ENCODE measurements at places on chromosomes 7 and 10.

- DNase-seq: peak; percentile 70
These were observed 115.2 kb downstream of the SORBS1 start for GRCh38 chr10:95445837-95446486.

GRCh38 chr10:31507427-31507826, 188.4 kb downstream of the ZEB1 start:
- DNase-seq: no peak

DNA sequence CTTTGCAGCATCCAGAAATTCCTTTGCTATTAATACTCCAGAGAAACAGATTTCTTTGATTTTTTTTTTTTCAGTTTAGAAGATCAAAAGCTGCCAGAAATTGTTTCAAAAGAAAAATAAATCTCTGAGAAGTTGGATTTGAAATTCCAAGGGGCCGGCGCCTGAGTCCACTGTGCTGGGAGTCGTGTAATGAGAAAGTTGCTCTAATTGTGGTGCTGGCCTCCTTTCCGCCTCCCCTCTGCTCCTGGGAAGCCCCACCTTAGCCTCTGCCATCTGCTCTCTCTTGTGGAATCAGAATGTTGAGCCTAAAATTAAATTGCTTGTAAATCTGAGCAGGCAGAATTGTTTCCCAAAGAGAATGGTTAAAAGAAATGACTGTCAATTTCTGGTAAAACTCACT, 93.3 kb downstream of the EMX2 start:
- DNase-seq: no peak

GRCh38 chr7:8254667-8255066, 7.3 kb downstream of the ICA1 start:
- DNase-seq: no peak

DNA sequence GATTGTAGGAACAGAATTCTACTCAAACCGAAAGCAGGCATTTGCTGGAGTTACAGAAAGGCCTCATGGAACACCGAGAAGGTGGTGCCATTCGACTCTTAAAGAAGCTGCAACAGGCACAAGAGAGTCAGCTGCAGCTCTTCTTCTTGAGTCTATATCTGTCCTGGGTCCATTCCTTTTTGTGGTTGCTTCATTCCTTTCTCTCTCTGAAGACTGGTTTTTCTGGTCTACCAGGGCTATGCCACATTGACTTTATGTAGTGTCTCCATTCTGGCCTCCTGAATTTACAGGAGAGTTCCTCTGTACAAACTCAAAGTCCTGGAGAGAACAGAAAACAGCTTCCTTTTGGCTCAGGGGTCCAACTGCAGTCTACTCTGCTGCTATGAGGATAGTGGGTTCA, 132.8 kb downstream of the CFTR start:
- DNase-seq: no peak

DNA sequence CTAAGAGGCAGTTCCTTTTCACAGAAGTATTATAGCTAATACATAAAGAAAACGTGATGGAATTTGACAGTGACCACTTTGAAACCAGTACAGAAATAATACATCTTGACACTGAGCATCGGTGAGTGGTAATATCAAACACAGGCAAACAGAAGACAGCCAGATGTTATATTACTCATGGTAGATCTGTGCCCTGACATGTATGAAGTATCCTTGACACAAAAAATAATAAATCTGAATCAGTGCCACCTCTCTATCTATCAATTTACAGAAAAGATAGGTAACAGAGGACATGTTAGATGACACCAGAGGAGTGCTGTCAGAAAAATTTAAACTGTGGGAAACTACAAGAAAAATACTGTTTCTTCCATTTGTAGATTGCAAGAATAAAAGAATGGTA, 217.4 kb upstream of the POT1 start:
- no peak for DNase-seq

- no peak for DNase-seq
These were observed 34.2 kb downstream of the PUS7 start for GRCh38 chr7:105487579-105488571.

DNA sequence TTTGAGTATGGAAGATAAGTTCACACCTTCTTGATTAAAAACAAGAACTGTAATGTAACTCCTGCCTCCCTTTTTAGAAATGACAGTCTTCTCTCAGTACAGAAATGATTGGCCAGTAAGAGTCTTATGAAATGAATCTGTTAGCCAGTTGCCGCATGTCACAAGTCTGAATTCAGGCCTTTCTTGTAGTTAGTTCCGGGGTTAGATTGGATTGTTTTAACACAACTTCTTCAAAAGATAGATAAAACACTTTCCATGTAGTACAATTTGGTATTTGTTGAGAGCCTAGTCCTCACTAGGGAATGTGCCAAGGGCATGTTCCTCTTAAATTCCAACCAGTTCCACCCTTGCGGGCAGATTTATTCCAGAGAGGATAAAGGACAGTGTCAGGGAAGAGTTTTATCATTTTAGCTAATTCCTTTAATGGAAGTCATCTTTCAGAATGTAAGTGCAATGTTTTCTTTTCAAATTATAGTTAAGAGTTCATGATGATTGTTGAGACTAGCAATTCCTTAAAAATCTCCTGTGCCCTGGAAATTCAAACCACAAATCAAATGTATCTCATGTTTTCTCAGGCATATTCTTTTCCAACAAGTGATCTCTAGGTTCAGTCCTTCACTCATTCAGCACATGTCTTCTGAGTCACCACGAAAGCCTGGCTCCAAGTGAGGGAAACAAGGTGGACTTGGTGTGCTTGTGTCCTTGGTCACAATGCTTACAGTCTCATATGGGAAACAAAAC, 4.1 kb downstream of the FHIP2A start:
- no peak for DNase-seq

DNA sequence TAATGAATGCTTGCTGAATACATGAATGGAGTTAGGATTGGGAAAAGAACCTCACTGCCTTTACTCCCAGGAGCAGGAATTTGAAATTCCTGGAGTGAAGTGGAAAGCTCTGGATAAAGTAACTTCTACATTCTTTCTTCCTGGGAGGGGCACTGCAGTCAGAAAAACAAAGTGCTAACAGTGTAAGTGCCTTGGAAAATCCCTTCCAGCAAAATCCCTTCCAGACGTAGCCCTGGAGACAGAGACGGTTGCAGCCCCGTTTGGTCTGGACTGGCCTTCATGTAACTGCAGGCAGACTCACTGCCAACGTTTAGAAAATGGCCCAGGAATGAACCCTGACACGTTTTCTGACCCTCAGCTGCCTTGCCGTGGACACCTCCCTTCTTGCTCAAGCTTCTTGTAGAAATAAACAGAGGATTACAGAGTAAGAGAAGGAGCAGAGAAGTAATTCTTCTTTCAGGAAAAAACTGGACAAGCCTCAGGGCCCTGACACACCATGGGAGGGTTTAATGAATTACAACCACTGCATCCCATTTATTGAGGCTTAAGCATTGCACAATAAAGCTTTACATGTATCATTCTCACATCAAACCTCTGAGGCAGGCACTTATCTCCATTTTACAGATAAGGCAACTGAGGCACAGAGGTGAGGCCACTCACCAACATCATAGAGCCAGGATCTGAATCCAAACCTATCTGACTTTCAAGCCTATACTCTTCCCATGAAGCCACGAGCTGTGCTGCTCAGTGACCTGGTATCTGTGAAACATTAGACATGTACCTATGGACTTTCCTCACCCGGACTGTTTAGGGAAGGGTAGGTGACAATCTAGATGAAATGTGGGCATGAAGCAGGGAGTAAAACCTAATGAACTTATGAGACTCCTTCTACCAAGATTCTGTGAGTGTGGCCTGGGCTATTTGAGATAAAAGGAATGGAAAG, 7.8 kb downstream of the ITPRIP start:
- no peak for DNase-seq

GRCh38 chr7:2706685-2707126, 18.7 kb downstream of the AMZ1 start:
- no peak for DNase-seq

- DNase-seq: no peak
These were observed 19.2 kb downstream of the ST8SIA6 start for GRCh38 chr10:17435187-17435586.

DNA sequence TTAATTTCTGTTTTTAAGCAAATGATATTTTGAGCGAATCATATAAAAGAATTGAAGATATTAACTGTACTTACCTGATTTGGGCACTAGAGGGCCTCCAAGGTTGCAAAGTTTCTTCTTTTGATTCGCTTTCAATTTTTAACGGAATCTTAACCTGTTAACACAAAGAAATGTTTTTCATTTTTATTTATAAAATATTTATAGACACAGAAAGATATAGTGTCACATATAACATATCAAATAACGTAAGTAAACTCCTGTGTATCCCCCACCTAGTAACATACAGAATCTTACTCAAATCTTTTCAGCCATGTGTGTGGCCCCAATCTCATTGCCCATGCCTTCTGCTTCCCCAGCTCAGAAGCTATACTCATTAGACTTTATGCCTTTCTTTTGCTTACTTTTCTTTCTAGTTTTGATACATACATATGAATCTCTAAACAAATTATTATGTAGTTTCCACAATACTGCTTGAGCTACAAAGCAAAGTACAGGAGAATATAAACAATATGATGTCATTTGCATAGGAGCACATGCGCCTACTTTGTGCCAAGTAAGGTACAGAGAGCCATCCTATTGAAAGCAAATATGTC, 49.5 kb upstream of the ZPBP start:
- DNase-seq: no peak

GRCh38 chr7:46606761-46607160, 685.7 kb upstream of the IGFBP3 start:
- DNase-seq: no peak

- DNase-seq: no peak
These were observed 31.5 kb downstream of the TCF7L2 start for GRCh38 chr10:112981553-112981952.

DNA sequence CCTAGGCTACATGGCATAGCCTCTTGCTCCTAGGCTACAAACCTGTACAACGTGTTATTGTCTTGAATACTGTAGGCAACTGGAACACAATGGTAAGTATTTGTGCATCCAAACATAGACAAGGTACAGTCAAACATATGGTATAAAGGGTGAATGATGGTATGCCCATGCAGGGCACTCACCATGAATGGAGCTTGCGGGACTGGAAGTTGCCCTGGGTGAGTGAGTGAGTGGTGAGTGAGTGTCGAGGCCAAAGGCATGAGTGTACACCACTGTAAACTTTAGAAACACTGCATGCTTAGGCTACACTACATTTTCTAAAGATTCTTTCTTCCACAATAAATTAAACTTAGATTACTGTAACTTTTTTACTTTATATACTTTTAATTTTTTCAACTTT, 165.7 kb downstream of the PARD3 start:
- DNase-seq: no peak

DNA sequence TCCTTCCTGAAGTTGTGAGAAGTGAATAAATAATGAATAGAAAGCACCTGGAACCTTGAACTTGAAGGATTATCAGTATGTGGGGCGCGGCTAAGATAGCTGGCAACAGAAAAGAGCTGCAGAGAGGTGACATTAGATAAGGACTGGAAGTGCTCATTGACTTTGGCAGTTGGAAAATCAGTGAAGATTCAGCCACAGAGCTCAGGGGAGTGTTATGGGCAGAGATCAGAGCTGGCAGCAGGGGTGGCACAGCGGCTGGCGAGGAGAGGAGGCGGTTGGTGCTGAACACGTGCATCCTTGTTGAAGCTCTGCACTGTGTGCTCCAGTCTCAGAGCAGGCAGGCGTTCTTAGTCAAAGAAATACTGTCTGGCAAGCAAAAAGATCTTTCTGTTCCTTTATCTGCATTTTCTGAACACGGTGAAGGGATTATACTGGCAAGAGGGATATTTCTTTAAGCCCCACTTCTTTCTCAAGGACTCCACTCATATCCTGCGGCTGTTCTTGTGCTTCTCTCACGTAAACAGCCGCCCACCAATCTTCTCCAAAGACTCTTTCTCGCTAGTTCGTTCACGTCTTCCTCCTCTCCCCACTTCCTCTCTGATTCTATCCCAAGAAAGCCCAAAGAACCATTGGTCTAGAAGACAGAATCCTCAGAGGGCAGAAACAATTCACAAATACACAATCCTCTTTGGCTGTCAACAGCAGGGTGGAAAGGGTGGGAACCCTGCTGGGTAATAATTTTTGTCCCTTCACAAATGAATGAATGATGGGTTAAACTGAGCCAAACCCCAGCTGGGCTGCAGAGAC, 38.6 kb upstream of the ADD3 start:
- DNase-seq: no peak

DNA sequence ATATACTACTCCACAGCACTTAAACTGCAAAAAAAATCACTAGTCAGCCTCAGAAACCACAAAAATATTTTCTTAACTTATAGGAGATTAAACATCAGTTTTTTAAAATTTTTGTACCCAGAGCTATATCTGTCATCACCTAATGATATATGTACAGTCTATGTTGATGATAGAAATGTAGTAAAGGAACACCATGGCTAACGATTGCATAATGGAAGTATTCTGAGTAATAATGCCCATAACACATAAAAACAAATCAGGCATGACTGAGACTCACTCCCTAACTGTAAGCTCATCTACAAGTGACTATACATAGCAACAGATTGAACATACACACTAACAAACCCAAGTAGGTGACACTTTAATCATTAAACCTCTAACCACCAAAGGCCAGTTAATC, 51.3 kb downstream of the TSPAN12 start:
- DNase-seq: no peak

- DNase-seq: no peak
These were observed 165.8 kb downstream of the CCSER2 start for GRCh38 chr10:84493951-84494848.

- DNase-seq: no peak
These were observed 180.4 kb downstream of the EXOC4 start for GRCh38 chr7:133433165-133433812.

DNA sequence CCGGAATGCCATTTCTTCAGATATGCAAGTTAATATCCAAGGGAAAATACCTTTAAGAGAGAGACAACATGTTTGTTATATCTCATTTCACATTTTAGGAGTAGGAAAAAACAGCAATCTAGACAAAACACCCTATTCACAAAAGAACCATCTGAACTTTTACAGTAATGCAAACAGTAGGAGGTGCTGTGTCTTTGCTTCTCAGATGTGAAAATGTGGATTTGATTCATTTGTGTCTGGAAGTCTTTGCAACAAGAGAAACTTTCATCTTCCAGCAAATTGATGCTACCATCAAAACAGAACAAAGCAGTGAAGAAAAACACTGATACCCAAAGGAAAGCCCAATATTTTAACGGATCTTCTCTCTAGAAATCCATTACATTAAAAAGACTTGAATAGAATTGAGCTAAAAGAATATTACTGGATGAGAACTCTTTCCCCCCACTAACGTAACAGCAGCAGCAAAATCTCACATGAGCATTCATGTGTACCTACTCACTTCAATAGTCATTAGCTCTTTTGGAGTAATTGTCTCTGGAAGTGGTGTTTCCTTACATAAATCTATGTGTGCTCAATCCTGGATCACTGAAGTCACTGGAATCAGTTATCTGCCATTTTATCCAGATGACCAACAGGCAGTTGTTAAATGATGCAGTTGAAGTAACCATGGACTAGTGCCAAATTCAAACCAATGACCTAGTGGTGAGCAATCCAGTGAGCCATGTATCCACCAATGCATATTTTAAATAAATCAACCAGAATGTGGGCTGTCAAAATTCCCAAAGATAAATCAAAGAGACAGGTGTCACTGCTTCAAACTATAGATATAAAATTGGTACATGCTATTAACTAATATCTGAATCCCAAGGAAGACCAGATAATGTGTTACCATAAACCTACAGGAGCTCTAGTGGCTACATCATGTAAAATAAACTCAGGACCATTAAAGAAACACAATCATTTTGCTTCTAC, 1.8 kb downstream of the SEMA3C start:
- no peak for DNase-seq

GRCh38 chr7:120441850-120442249, 168.9 kb downstream of the KCND2 start:
- no peak for DNase-seq
